Muscle of leg (tissue), 16 donors: ENCODE measurements at places on chromosomes 12 and 14. TPM values are rescaled to one million over a fixed set of nuclear protein-coding genes. Genes with fewer than 3 reads are reported as not detected.

- peak; percentile 11 for DNase-seq
These were observed 40.1 kb downstream of the WASHC3 start for GRCh38 chr12:102021540-102022246.

DNA sequence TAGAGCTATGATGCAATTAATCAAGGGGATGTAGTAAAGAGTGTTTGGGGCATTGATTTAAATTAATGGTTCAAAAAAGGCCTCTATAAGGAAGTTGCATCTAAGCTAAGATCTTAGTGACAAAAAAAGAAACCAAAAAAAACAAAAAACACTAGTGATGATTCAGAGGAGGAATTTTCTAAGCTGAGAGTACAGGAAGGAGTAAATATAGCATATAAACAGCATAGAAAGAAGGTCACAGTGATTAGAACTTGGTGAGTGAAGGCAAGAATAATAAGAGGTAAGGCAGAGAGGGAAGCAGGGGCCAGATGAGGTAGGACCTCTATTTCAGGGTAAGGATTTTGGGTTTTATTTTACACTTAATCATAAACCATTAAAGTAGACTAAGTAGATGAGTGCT is 48.0 kb upstream of the PDZRN4 start:
- no peak for DNase-seq

DNA sequence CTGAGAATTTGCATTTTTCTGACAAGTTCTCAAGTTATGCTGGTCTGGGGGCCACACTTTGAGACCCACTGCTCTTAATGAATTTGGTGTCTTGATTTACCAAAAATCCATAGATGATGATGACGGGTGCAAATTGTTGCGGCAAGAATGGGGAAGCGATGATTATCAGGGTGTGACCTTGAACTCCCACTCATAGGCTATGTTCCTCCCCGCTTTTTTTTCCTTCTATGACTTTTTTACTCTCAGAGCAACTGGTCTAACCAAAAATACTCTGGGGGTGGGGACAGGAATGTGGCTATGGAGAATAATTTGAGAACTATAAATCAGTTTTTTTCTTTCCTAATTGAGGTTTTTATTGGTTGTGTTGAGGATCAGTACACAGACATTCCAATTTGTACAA is 83.6 kb downstream of the PPFIBP1 start:
- no peak for DNase-seq

DNA sequence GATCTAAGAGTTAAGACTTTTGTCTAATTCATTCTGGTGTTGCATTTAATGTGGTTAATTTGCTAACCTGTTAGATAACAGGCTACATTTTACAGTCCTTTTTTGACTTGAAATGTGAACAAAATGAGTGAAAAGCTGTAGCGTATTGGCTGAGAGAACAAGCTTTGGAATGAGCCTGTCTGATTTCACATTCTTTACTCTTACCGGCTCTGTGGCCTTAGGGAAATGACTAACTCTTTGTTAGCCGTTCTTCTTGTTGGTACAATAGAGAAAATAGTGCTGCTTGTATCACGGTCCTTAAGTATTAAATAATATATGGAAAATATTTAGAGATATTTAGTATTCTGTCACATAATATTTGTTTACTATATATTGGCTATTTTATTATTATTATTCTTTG is 1.9 kb downstream of the MNAT1 start:
- DNase-seq, result peak; percentile 39

DNA sequence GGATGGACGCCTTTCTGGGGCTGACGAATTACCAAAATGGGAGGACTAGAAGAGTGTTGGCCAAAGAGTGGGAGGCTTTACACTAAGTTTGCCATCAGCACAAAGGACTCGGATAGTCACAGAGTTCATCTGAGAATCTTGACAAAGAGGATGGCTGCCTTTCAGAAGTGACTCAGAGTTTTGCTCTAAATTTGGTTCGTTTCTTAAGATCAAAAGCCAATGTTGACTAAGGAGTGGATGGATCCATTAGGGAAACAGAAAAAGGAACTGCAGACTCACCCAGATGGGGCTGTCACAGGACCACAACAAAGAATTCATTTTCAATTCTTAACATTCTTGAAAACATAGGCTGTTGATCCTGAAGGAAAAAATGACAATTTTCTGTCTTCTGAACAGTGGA is 81.3 kb upstream of the DUSP6 start:
- DNase-seq, result no peak

GRCh38 chr12:121916719-121917118 is 1.7 kb upstream of the CFAP251 start:
- peak; percentile 62 for DNase-seq

GRCh38 chr12:128857133-128857763 is 4.0 kb downstream of the GLT1D1 start:
- DNase-seq, result no peak

DNA sequence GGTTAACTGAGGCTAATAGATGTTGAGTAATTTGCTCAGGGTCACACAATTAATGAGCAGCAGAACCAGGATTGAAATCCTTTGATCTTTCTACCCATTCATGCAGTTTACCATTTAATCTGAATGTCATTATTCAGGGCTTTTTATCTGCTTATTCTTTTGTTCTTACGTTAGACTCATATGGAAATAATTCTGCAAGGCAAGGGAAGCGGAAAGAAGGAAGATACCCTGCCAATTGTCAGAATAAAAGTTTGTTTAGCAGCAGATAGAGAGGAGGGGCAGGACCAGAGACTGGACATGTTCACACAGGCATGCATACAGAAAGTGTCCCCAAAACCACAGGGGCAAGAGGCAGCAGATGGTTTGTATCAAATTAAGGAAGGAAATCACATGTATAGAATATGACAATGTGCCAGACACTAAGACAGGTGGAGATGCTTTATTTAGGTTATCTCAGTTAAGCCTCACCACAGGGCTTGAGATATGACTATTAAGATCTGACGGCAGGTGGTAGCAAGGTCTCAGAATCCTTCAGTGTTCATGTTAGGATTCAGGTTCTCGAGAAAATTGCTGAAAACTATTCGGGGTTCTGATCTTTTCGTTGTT is 29.8 kb downstream of the BRMS1L start:
- peak; percentile 34 for DNase-seq

- no peak for DNase-seq
These were observed 23.9 kb downstream of the MDM2 start for GRCh38 chr12:68831751-68832503.

DNA sequence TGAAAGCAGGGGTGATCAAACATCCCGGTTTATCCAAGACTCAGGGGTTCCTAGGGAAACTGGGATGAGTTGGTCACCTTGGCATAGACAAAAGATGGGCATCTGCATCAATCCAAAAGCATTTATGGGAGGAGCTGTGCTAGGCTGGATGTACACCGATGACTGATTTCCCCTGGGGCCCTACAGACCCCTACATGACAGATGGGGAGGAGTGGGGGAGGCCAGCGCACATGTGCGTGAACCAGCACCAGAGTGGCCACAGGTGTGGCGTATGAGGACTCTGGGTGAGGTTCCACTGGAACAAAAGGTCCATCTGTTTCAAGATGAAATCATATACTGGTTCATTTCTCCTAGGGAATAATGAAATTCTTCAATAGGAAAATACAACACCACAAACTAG is 210.4 kb downstream of the ITPR2 start:
- no peak for DNase-seq

- DNase-seq, result no peak
These were observed 13.2 kb downstream of the AQP6 start for GRCh38 chr12:49985981-49986380.

DNA sequence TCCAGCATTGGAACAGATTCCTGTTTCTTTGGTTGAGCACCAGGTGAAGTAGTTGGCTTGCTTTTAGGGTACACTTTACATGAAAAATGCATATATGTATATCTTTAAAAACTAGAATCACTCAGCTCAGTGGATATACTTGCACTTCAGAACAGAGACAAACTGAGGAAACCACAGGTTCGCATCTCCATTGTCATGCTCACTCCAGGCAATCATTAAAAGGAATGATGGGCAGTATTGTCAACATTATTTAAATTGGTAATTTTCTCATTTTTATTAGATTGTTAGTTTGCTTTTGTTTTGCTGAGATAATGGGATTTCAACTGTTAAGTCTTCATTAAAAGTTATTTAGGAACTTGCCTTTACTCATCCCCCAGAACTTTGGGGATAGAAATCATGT is 71.0 kb upstream of the NELL2 start:
- no peak for DNase-seq

Gene PLBD1
- 22.4 TPM for polyA plus RNA-seq

Gene FOXM1
- polyA plus RNA-seq, result 20.8 TPM

Gene ARF3
- polyA plus RNA-seq, result 51.6 TPM

Gene TSPAN19
- polyA plus RNA-seq, result not detected

Gene PKP2
- 7.2 TPM for polyA plus RNA-seq

Gene SLC5A8
- not detected for polyA plus RNA-seq

Gene SPTB
- 196 TPM for polyA plus RNA-seq
